Activated T-helper 1 cell treated with anti-CD3 and anti-CD28 coated beads, Interleukin-12 subunit alpha, Interleukin-12 subunit beta, Interleukin-2, Interleukin-4 antibody, amounts not matched to agents 30 ng/mL and 10 ng/mL and 1 ng/mL, durations not matched to agents 14 hours and 24 hours and 36 hours (primary cell): ENCODE measurements at places on chromosomes 11 and 22. TPM values are rescaled to one million over a fixed set of nuclear protein-coding genes. Genes with fewer than 3 reads are reported as not detected.

GRCh38 chr11:115525531-115526006 lies 21.4 kb upstream of the CADM1 start:
- no peak for DNase-seq
- no peak overlapping the region for H3K27ac ChIP-seq

GRCh38 chr22:46761017-46761416 lies 1.4 kb upstream of the TBC1D22A start:
- DNase-seq: no peak
- no peaks in the 10 kb centered on the region for H3K27me3 ChIP-seq
- H3K27ac ChIP-seq: peak overlapping the region; percentile 82
- peak overlapping the region; percentile 97 for H3K4me3 ChIP-seq

GRCh38 chr11:68042219-68043028 lies 3.6 kb downstream of the TCIRG1 start:
- DNase-seq: no peak
- H3K4me1 ChIP-seq: peaks cover 2% of the 10 kb centered on the region

DNA sequence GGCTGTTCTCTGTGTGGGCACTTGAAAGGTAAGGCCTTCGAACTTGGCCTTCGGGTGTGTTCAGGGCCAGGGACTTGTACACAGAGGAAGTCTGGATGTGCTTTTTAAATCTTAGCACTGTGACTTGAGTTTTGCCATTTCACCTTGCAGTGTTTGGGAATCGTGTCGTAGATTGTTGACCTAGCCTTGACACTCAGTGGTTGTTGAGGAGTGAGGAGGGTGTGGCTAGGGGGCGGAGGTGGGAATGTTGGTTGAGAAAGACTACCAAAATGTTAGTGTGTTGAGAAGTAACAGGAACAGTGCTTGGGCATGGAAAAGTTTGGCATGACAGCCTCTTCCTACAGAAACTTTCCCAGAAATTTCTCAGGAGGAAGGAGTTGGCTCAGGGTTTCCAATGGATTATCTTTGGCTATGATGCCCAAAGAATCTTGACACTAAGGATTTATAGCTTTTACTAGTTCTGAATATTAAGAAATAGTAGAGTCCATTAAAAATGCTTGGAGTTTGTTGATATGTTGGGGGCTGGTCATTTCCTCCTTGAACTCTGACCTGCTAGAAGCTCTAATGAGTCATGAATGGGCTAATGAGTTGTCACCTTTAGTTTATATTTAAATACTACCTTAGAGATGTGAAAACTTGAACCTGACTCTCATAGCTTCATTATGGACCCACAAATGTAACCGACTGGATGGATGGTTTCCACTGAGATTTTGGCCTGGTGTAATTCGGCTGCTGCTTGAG lies 40.6 kb downstream of the BARX2 start:
- no peak for DNase-seq
- H3K36me3 ChIP-seq: peaks cover 7% of the 10 kb centered on the region
- H3K4me1 ChIP-seq: peaks cover 29% of the 10 kb centered on the region

DNA sequence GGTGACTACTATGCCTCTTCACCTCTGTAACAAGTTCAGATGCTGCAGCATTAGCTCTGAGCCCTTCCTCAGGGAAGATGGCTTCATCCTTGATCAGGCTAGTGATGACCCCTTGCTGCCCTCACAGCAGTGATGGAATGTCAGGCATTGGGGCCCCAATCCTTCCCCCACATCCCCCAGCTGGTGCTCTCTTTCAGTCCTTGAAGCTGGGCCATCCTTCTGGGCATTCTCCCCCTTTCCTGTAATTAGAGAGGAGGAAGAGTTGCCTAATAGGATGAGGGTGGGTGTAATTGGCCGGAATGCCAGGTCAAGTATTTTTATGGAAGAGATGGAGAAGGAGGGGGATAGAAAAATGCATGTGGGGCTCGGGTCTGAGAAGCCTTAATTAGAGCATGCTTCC lies 62.6 kb downstream of the TRAF6 start:
- no peak overlapping the region for H3K27ac ChIP-seq
- no peak for DNase-seq
- H3K4me3 ChIP-seq: no peak overlapping the region
- H3K27me3 ChIP-seq: no peaks in the 10 kb centered on the region

GRCh38 chr11:63767267-63767564 lies 1.4 kb downstream of the ZFTA start:
- peaks cover 2% of the 10 kb centered on the region for H3K36me3 ChIP-seq
- DNase-seq: no peak
- H3K4me3 ChIP-seq: peak overlapping the region; percentile 87
- H3K4me1 ChIP-seq: peaks cover 14% of the 10 kb centered on the region
- H3K27me3 ChIP-seq: peaks cover 26% of the 10 kb centered on the region

DNA sequence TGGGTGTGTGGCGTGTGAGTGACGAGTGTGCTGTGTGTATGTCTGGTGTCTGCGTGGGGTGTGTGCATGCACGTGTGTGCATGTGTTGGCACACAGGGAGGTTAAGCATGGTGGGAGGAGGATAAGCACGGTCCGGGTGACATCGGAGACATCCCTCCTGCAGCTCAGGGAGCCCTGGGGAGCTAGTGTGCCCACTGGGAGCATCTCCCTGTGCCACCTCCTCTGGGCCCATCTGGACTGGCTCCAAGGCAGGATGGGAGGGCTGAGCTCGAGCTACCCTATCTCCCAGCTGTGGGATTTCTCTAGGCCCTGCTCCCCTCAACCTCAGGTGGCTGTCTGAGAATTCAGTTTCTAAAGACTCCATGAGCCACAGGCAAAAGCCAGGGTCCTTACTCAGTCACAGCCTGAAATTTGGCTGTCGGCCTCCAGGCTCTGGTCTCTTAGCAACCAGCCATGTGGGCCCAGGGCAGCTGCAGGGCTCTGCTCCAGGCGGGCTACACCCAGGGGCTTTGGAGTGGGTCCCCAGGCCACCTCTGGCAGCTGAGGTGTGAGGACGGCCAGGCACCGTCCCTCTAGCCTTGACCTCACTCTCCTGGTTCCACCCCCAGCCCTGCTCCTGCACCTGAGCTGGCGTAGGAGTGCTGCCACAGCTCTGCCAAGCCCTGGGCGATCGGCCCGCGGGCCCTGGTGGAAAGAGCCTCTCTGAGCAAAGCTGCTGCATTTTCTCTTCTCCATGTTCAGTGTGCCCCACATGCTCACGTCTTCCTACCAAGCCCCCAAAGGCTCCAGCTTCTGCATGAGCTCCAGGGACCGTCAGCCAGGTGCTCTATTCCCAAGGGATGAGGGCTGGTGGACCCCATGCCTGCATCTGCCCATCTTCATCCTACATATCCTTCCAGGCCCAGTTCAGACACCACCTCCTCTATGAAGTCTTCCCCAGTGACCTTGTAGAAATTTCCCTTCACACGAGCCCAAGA lies 39.7 kb downstream of the RTL6 start:
- no peak overlapping the region for H3K27ac ChIP-seq
- no peak overlapping the region for H3K4me3 ChIP-seq
- H3K36me3 ChIP-seq: peaks cover 7% of the 10 kb centered on the region
- no peak for DNase-seq
- H3K4me1 ChIP-seq: peaks cover 42% of the 10 kb centered on the region

DNA sequence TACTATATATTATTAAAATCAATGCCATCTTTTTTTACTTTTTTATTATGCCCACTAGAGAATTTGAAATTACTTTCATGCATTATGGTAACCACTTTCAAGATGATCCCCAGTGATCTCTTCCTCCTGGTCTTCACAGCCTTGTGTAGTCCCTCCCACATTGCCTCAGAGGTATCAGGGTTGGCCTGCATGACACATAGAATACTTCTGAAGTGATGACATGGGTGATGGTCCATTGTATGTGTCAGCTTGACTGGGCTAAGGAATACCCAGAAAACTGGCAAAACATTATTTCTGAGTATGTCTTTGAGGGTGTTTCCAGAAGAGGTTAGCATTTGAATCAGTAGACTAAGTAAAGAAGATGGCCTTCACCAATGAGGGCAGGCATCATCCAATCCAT lies 14.2 kb upstream of the ISX start:
- no peaks in the 10 kb centered on the region for H3K4me1 ChIP-seq
- no peak for DNase-seq
- H3K36me3 ChIP-seq: no peaks in the 10 kb centered on the region
- H3K4me3 ChIP-seq: no peak overlapping the region
- no peak overlapping the region for H3K27ac ChIP-seq

GRCh38 chr11:29162491-29162890 lies 854.3 kb downstream of the KCNA4 start:
- H3K4me1 ChIP-seq: no peaks in the 10 kb centered on the region
- no peaks in the 10 kb centered on the region for H3K27me3 ChIP-seq
- DNase-seq: no peak
- H3K36me3 ChIP-seq: no peaks in the 10 kb centered on the region
- H3K4me3 ChIP-seq: no peak overlapping the region

GRCh38 chr22:40911772-40912171 lies 39.4 kb upstream of the RBX1 start:
- H3K4me1 ChIP-seq: no peaks in the 10 kb centered on the region
- peaks cover 2% of the 10 kb centered on the region for H3K36me3 ChIP-seq
- DNase-seq: no peak

- H3K27ac ChIP-seq: no peak overlapping the region
- H3K27me3 ChIP-seq: peaks cover 11% of the 10 kb centered on the region
- no peak overlapping the region for H3K4me3 ChIP-seq
- H3K4me1 ChIP-seq: no peaks in the 10 kb centered on the region
- no peaks in the 10 kb centered on the region for H3K36me3 ChIP-seq
- DNase-seq: no peak
Measured at GRCh38 chr11:114026355-114026754, 33.2 kb upstream of the ZBTB16 start.

GRCh38 chr11:41947392-41947791 lies 487.9 kb upstream of the LRRC4C start:
- H3K27me3 ChIP-seq: no peaks in the 10 kb centered on the region
- no peaks in the 10 kb centered on the region for H3K36me3 ChIP-seq
- H3K4me3 ChIP-seq: no peak overlapping the region

GRCh38 chr11:95058621-95059020 lies 8.1 kb upstream of the SRSF8 start:
- peaks cover 6% of the 10 kb centered on the region for H3K4me1 ChIP-seq
- peaks cover 36% of the 10 kb centered on the region for H3K27me3 ChIP-seq
- H3K27ac ChIP-seq: no peak overlapping the region
- no peak overlapping the region for H3K4me3 ChIP-seq
- no peaks in the 10 kb centered on the region for H3K36me3 ChIP-seq

GRCh38 chr11:69439127-69439526 lies 42.3 kb upstream of the LINC01488 start:
- H3K27me3 ChIP-seq: peaks cover 3% of the 10 kb centered on the region
- no peak overlapping the region for H3K4me3 ChIP-seq
- H3K27ac ChIP-seq: no peak overlapping the region
- H3K36me3 ChIP-seq: no peaks in the 10 kb centered on the region
- DNase-seq: no peak

DNA sequence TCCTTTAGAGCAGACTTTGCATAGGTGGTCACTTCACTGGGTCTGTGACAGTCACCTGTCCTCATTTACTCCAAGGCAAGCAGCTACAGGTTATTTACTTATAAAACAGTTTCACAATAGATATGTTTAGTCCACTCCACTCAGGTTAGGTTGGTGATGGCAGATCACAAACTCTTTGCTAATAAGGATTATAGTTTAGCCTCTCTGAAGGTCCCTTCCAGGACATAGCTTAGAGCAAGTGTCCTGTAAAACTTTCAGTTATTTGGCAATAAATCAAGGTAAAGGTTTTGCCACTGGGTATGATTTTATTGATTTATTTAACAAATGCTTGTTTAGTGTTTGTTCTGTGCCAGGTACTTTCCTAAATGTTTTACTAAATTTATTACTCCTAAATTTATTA lies 8.8 kb downstream of the OR6Q1 start:
- no peak overlapping the region for H3K27ac ChIP-seq
- DNase-seq: no peak
- H3K36me3 ChIP-seq: no peaks in the 10 kb centered on the region
- H3K27me3 ChIP-seq: no peaks in the 10 kb centered on the region

DNA sequence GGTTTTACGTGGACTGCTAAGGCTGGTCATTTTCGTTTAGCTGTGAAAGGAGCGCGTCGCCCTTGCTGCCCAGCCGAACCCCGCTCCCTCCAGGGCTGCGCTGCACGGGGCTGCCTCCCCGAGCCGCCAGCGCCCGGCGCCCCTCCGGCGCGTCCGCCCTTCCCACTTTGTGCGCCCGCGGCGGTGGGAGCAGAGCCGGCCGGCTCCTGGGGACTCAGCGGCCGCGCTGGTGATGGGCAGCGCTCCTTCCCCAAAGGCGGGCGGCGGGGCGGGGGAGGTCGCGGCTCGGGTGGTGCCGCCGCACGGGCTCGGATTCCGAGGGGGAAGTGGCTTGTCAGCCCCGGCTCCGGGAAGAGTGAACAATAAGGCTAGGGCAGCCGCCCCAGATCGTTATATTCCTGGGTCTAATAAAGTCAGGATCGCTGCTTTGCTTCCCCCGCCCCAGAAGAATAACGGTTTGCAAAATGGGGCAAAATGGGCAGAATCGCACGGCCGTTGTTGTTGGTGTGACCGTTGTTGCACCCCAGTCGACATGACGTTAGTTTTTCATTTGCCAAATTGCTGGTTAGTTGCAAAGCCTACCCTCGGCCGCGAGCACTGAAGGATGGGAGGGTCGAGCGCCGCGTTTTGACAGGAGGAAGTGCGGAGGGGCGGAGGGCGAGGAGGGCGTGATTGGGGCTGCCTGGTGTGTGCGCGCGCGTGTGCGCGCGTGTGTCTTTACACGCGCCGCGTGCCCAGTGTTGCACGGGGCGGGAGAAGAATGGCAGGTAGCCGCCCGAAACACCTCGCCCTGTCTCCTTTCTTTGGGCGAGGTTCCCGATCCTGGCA lies 745 bp downstream of the NCAM1 start:
- H3K27ac ChIP-seq: no peak overlapping the region
- peaks cover 4% of the 10 kb centered on the region for H3K36me3 ChIP-seq
- peaks cover 69% of the 10 kb centered on the region for H3K27me3 ChIP-seq
- DNase-seq: no peak
- H3K4me3 ChIP-seq: peak overlapping the region; percentile 82

DNA sequence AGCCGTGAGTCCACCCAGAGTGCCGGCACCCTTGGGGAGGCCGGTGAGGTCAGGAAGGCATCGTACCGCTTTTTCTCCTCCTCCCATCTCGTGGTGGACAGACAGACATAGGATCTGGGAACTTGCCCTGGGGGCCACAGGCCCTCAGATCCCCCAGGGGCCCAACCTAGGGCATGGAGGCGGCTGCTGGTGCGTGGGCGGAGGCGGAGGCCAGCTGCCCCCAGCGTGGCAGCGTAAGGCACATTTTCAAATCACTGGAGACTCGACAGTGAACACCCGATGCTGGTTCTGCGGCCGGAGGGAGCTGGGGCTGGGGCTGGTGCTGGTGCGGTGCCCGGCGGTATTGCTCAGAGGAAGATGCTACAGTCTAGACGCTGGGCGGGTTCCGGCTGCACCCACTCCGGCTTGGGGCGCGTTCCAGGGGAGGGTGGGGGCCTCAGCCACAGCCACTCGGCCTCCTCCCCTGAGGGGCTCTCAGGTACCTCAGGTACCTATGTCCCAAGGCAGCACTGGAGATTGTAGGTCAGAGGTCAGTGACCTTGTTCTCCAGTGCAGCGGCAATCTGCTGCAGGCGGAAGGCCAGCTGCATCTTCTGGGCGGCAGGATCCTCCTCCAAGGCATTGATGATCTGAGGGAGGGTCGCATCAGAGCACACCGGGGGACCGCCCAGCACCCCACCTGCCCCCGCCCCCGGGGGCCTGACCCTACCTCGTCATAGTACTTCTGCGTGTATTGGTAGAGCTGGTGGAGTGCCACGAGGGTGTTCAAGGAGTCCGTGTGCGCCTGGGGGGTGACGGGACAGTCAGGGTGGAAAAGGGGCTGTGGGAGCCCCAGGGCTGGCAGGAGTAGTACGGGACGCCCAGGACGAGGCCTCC lies 5.2 kb upstream of the MAPK11 start:
- no peaks in the 10 kb centered on the region for H3K36me3 ChIP-seq
- H3K27ac ChIP-seq: no peak overlapping the region
- H3K4me3 ChIP-seq: no peak overlapping the region

The MYOD1 gene
- total RNA-seq: not detected in 2 replicates

The ETS1 gene
- total RNA-seq: 609 and 619 TPM in 2 replicates

The INPP5J gene
- 0.17 TPM in 1 of 2 replicates, not detected in the other for total RNA-seq

The PITPNM1 gene
- total RNA-seq: 138 and 140 TPM in 2 replicates

The FADS2 gene
- total RNA-seq: 250 and 256 TPM in 2 replicates

The ZNF214 gene
- not detected in 2 replicates for total RNA-seq

The HBG2 gene
- not detected in 2 replicates for total RNA-seq

The ART1 gene
- total RNA-seq: not detected in 2 replicates

The IRAG1 gene
- not detected in 2 replicates for total RNA-seq
